ENCODE measurements at places on chromosomes 1 and 21. TPM values are rescaled to one million over a fixed set of nuclear protein-coding genes. Genes with fewer than 3 reads are reported as not detected.

CHODL gene
- 0.15 TPM for total RNA-seq

GRCh38 chr1:234518876-234519275, 39.9 kb upstream of the TARBP1 start:
- DNase-seq: no peak

- no peak for DNase-seq
These were observed 466.3 kb downstream of the LMO4 start for GRCh38 chr1:87794788-87795614.

GRCh38 chr21:39669976-39670661, 57.4 kb downstream of the B3GALT5 start:
- no peak for DNase-seq

- DNase-seq: no peak
These were observed 8.4 kb downstream of the DFFB start for GRCh38 chr1:3865606-3866160.

- DNase-seq: no peak
These were observed 163.3 kb downstream of the DHRS3 start for GRCh38 chr1:12454406-12455391.

Measured in activated CD4-positive, alpha-beta memory T cell treated with anti-CD3 and anti-CD28 coated beads, Interleukin-2, amount 10 ng/mL, durations not matched to agents 7 days and 5 days (primary cell).